ENCODE measurements at places on chromosomes 6 and 20.

GRCh38 chr6:141467041-141467440 is 665.7 kb upstream of the GJE1 start:
- no peak for DNase-seq

GRCh38 chr6:827431-827830 is 134.5 kb upstream of the EXOC2 start:
- DNase-seq: no peak

DNA sequence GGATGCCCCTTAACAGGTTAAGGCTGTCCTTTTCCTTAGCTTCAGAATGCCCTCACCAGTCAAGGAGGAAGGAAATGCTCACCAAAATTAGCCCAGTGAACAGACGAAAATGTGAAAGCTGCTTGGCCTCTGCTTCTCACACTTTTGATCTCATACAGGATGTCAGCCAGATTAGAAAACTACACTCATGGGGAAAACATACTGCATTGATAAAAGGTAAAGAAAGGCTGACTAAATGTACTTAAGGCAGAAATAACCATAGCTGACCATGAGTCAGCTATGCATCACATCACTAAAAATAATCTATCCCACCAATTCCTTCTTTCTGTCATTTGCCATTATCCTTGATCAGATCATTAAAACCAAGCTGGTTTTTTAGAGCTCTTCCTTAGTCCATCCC is 198.4 kb upstream of the TENT5A start:
- no peak for DNase-seq

- peak; percentile 95 for DNase-seq
These were observed 806.3 kb upstream of the GJE1 start for GRCh38 chr6:141326426-141326825.

DNA sequence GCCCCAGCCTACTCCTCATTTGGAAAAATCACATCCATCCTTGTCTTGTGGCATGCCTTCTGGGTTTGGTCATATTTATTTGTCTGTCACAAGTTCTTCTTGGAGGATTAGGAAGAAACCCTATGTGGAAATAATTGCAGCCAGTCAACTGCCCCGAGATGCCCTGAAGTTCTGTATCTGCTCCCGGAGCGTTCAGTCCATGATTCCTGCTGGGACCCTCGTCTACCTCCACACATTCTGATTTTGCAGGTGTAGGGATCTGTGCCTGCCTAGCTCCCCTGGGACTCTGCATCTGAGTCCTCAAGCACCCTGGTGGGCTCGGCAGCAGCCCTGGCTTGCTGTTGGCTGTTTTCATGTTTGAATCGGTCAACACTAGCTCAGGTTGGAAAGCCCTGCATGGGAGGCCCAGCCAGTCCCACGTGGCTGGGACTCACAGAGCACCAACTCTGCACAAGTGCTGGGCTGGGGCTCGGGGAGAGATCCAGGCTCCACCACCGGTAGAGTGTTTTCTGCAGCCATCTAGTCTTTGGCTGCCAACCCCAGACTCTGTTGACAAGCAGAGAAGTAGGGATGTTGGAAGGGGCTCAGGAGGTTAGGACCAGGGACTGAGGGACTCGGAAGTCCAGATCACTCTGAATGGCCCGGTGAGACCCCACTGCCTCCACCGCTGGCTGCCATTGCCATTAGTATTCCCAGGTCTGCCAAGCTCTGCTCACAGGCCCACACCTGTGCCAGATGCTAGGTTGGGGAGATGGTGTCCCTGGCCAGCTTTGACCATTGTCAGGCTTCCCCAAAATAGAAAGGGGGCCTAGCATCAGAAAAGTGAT is 183.5 kb upstream of the CST7 start:
- no peak for DNase-seq

GRCh38 chr6:16723826-16724225 is 37.4 kb downstream of the ATXN1 start:
- DNase-seq: peak; percentile 96

- DNase-seq: no peak
These were observed 230.0 kb upstream of the CHD6 start for GRCh38 chr20:41848180-41848579.

DNA sequence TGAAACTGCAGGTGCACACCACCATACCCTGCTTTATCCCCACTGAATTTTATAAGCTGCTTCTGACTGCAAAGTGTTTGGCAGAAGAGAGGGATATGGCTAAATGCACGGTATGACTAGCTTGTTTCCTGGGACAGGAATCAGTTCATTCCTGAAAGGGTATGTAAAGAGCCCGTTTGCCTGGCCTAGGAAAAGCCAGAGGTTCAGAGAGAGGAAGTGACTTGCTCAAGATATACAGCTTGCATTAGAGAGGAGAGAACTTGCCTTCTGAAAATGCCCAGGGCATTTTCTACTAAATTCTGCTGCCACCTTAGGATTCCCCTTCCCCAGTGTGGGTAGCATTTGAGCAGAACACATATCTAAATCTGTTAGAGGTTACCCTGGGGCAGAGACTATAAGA is 683 bp upstream of the GCNT2 start:
- no peak for DNase-seq

- DNase-seq: no peak
These were observed 29.8 kb downstream of the ADGRG6 start for GRCh38 chr6:142331601-142332000.

- DNase-seq: no peak
These were observed 114.8 kb upstream of the SNX9 start for GRCh38 chr6:157708239-157708638.

GRCh38 chr6:39029156-39030011 is 19.2 kb upstream of the GLP1R start:
- no peak for DNase-seq
